ENCODE measurements at places on chromosomes 4 and X.

GRCh38 chr4:159242427-159242826 lies 139.5 kb downstream of the RAPGEF2 start:
- no peak for DNase-seq

- DNase-seq: no peak
These were observed 192.2 kb downstream of the LDB2 start for GRCh38 chr4:16706251-16706650.

- DNase-seq: no peak
These were observed 259.7 kb downstream of the DCHS2 start for GRCh38 chr4:154231806-154232478.

GRCh38 chr4:40441430-40441829 lies 106.3 kb downstream of the CHRNA9 start:
- no peak for DNase-seq

Measured in HFFc6 (cell line).